ENCODE measurements at places on chromosomes 2 and 18.

DNA sequence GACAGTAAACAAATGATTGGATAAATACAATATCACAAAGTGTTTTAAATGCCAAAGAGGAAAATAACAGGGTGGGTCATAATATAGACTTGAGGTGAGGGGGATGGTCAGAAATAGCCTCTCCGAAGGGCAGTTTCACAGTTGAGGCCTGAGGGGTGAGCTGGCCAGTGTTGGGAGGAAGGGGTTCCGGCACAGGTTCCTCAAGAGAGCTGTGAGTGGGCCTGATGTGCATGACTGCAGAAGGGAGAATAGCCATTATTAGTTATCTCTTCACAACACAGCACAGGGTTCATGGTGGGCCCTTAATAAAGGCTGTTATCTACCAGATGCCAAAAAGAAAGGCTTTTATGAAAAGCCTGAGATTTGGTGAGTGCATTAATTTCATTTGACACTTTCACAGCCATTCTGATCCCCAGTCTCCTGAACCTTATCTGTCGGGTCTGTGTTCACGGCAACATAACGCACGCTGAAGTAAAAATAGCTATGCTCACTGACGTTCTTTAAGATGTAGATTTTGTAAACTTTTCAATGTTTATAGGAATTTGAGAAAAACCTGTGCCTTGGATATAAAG lies 39.6 kb downstream of the POLR1A start:
- no peak for DNase-seq

- DNase-seq: no peak
Observed at GRCh38 chr2:29056452-29056851, 17.9 kb downstream of the PCARE start.

DNA sequence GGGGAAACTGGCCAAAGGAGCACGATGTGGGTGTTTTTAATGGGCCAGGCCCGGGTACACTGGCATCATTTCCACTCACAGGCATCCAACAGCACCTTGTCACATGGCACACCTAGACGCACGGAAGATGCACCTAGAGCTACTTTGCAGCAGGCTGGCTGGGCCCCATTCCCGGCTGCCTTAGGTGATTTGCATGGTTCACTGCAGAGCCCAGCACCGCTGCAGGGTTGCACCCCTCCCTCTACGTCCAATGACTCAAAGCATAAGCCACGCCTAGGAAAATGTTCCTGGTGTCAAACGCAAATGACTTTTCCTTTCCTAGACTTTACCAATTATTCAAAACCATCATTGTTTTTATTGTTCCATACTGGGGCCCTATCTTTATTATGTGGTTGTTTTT lies 222.9 kb downstream of the EIPR1 start:
- no peak for DNase-seq

DNA sequence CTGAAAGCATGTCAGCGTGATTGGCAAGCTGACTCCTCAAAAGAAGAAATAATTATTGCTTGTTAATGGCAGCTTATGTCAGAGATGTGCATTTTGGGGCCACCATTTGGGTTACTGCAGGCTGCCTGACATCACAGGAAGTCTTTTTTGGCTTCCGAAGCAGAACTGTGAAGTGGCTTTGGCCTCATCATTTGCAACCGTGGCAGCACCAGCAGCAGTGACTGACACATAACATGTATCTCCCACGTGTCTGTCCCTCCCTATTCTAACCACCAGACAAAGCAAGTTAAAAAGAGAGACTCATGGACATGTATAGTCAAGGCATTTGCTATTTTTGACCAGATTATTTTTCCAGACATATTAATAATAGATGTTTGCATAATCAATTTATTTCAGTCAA lies 488.7 kb upstream of the ACVR2A start:
- DNase-seq: no peak

DNA sequence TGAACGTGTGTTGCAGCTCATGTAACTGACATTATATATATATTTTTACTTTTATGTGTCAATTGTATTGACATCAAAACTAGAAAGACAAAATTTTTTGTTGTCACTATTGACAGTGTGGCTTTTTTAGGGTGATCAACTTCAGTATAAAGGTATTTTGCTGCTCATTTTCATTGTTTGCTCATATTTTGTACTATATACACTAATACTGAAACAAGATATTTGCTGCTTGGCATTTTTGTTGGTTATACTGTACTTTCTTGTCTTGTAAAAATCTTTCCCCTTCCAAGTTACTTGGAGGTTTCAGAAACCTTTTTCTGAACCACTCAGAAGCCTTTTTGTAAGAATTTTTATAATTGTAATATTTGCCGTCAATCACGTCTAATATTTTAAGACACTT lies 16.5 kb downstream of the AFTPH start:
- DNase-seq: no peak

DNA sequence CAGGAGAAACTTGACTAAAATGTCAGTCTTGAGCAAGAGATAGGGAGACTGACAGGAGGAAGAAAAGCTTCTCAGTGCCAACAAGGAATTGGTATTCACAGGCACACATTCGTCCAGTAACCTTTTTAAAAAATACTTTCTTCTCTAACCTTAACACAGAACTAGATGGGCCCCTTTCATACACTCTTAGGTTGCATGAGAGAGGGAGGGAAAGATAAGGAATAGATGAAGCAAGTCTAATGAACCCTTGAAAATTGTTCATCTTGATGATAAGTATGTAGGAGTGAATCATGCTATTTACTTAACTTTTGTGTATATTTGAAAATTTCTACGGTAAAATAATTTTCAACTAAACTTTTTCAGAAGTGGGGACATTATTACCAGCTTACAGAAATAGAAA lies 42.0 kb upstream of the CCDC88A start:
- no peak for DNase-seq

DNA sequence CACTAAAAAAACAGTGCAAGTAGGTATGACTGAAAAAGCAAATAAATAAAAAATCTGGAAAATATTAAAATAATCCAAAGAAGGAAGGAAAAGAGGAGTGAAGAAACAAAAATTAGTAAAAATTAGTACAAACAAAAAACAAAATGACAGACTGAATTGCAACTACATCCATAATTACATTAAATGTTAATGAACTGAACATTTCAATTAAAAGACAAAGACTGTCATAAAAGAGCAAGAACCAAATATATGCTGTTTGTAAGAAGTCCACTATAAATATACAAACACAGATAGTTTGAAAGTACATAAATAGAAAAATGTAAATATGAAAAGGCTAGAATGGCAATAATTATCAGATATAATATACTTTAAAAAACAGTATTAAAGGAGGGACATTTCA lies 267.6 kb downstream of the WDPCP start:
- no peak for DNase-seq

DNA sequence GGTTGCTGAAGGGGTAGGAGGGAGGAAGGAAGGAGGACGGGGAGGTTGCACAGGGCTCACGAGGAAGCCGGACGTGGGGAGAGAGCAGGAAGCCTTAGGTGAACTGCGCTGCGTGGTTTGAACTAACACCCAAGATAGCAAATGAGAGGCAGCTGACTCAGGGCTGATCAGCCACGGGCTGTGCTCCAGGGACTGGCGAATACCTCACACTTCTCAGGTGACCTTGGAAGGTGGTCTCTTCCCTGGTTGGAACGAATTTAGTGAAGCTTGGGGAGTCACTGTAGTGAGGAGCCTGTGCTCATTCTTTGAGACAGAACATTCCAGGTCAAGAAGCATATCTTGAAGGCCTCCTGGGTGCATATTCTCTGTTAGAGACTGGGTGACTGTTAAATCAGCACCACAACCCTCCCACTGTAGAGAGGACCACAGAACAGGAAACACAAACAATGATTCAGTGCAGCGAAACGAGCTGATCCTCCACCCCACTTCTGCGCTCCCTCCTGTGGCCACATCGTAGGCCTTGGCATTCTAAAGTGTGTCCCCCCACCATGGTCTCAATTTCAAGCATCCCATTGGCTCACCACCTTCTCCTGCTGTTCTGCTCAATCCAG lies 33.8 kb downstream of the TOGARAM2 start:
- no peak for DNase-seq

DNA sequence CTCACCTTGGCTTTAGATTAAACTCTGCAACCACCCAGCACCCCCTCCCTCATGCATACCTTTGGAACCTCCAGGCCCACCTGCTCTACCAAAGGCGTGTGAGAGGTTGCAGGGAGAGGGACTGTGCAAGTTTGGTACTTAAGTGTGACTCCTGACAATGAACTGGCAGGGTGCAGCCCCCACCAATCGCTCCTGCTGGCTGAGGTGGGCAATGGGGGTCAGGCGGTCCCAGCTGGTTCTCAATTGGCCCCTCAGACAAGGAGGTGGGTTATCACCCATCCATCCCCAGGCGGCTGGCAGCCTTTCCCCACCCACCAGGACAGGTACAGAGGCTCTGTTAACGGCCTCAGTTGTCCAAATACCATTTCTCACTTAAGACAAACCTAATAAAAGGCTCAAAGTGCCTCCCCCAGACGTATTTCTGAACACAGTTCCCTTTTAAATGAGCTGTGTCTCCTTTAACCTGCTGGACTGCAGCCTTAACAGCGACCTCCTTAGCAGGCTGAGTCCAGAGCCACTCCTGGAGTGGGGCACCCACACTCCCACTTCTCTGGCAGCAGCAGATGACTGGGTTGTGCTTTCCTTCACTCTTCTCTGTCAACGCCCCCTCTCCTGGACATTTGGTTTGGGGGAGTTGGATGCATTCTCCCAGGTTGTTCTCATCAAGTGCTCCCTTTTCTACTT lies 169.2 kb upstream of the SMAD2 start:
- DNase-seq: no peak

Measured in NCI-H1105 treated with DMSO at 0.1 percent for 48 hours (cell line).